ENCODE measurements at places on chromosomes 7 and 10.

DNA sequence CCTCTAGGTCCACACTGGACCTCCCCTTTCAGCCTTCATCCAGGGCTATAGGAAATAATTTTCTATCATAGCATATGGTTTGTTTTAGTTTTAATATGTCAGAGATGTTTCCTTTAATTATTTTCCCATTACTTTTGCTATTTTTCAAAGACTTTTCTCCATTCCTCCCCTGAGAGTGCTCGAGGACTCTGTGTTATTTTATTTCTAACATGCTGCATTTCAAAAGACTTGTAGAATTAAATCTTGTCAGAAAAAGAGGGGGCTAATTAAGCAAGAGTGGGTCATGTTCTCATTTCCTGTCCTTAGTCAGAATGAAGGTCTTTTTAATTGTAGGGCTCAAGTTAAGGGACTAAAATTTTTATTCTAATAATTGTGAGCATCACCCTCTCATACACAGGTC, 71.6 kb upstream of the CTTNBP2 start:
- ATAC-seq, result no peak

GRCh38 chr7:106521541-106521940, 139.4 kb downstream of the CCDC71L start:
- ATAC-seq, result no peak

GRCh38 chr7:155948423-155948822, 136.2 kb upstream of the SHH start:
- no peak for ATAC-seq

- no peak for ATAC-seq
These were observed 399.5 kb upstream of the ANKRD30A start for GRCh38 chr10:36725581-36726520.

DNA sequence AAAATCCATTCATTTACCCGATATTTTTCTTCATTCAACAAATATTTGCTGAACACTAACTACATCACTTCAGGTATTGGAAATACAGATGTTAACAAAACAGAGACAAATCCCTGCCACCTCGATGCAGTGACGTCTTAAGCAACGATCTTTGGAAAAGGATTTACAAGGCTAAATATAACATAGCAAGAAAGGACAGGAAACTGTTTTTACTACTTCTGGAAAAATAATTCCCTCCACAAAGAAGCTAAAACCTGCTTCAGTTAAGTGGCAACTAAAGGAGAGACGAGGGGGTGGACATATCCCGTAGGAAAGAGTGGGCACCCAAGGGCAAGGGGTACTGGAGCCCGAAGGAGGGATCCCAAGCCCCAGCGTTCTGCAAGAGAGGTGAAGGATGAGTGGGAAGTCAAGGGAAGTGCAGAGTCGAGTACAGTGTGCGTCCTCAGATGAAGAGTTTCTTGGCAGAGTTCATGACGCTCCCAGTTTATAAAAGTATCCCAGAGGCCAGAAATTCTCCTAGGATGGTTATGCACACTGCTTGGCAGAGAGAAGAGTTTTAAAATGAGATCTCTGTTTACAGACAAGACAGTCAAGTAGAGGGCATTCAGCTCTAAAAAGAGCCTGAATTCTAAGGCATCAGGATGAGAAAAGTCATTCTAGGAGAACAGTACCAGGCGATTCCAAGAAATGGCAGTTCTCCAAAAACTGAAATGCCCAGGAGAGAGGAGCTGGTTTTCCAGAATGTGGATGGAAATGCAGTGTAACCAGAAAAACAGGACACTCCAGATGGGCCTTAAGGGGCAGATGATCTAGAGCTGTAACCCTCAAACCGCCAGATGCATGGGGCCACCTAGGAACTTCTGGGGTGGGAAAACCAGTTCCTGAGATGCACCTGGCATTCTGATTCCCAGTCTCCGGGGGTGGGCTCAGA, 97.3 kb downstream of the GRB10 start:
- ATAC-seq, result peak; percentile 63

- ATAC-seq, result no peak
These were observed 362.7 kb downstream of the DNAJB6 start for GRCh38 chr7:157699357-157700013.

DNA sequence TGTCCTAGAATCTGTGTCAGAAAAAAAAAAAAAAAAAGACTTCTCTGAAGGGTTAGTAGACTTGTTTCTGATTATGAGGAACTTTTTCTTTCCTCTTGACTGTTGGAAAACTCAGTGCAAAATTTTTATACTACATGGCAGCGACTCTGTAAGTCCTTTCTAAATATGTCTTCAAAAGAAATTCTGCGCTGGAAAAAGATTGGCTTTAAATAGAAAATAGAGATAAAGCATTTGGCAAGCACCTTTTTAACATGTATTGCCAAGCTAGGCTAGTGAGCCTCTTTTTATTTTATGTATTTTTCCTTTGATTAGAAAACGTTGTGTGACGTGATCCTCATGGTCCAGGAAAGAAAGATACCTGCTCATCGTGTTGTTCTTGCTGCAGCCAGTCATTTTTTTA, 17.9 kb downstream of the KLHL7 start:
- no peak for ATAC-seq

GRCh38 chr10:24553051-24553612, 170.6 kb downstream of the ARHGAP21 start:
- ATAC-seq, result no peak

DNA sequence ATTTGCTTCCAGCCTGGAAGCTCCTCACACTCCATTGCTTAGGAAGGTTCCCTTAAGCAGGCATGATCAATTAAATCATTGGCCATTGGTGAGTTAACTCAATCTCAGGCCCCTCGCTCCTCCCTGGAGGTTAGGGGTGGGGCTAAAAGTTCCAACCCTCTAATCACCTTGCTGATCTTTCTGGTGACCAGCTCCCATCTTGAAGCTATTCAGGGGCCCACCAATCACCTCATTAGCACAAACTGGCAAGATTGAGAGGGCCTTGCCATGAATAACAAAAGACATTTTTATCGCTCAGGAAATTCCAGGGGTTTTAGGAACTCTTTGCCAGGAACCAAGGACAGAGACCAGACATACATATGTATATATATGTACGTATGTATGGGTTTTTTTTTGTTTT, 58.4 kb downstream of the AGK start:
- ATAC-seq, result no peak

DNA sequence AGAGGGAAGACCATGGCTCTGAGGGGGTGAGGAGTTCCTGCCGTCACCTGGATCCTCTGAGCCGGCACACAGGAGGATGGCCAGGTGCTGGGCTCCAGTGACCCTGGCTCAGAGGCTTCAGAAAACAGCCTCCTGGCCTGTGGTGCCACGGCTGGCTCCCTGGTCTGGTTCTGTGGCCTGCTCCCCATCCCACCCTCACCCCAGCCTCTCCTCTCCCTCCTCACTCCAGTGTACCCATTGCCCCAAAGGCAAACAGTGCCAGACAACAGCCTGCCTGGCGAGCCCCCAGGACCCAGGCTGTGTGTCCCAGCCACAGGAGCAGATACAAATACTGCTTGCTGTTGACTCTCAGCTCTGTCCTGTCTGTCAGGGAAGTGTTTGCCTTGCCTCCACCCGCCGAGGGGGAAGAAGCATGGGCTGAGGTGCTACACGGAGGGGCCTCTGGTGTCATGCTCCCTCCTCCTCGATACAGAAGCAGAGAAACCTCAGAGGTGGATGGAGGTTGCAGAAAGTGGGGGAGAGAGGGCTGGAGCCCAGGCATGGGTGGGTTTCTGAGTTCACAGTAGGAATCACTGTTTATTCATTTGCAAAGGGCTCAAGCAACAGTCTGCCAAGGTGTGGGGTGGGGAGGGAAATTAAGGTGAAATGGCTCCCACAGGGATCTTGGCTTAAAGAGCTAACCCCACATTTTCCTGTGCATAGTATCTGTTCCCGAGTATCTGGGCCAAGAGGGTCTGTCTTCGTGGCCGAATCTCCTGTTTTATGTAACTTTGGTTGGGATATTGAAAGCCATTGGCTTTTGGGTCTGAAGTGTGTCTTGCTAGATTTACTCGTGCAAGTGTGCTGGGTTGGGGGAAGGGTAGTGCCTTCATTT, 5.5 kb downstream of the ADRA2A start:
- no peak for ATAC-seq

GRCh38 chr10:15321431-15322341, 49.4 kb downstream of the FAM171A1 start:
- ATAC-seq, result no peak

Data from gastroesophageal sphincter (tissue), 4 donors.